Occipital lobe (tissue), 3 donors: ENCODE measurements at places on chromosomes 5 and 9.

DNA sequence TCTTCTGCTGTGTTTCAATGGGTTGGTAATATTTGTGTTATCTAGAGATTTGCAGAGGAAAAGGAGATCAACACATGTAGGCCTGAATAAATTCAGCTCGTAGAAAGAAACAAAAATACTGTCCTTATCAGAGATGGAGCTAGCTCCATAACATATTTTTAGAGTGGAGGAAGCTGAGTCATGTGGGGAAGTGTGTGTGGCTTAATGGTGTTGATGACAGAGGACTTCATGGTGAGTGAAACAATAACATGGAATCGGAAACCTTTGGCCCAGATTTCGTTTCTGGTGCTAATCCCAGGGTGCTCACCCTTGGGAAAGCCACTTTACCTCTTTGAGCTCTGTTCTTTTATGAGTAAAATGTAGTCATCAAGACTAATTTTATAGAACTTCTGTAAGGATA, 825.0 kb downstream of the TLR4 start:
- no peak for DNase-seq

DNA sequence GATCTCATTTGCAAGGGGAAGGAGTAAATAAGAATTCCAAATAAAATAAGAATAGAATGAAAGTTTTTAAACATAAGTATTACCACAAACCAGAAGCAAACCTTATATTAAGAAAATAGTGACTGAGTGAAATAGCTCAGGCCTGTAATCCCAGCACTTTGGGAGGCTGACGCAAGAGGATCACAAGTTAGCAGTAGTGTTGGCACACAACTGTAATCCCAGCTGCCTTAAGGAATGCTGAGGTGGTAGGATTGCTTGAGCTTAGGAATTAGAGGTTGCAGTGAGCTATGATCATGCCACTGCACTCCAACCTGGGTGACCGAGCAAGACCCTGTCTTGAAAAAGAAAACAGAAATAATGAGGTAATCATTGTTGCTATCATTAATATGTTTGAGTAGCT, 47.0 kb downstream of the APC start:
- DNase-seq: no peak

DNA sequence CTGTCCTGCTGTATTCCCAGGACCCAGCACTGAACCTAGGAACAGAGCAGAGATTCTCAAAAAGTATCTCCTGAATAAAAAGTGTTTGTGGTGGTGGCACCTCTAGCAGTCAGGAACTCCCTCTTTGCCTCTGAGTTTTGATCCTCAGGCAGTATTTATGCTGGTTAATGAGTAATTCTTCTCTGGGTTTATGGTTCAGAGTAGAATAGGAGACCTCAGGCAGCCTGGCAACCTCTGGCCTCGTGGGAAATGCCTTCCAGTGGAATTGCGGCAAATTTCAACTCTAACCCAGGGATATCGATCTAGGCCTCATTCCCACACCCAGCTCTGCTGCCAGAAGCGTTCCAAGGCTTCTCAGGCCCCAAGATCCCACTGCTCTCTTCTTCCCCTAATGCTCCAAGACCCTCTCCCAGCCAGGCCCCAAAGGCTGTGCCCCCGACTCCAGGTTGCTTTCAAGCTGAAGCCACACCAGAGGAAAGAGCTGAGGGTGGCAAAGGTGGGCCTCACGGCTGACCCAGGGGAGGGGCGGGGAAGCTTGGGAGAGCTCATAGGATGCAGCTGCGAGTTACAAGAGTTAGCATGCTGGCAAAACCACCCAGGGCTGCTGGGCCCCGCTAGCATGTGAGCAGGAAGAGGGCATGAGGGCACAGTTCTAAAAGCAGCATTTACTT, 10.9 kb upstream of the HDHD3 start:
- no peak for DNase-seq

DNA sequence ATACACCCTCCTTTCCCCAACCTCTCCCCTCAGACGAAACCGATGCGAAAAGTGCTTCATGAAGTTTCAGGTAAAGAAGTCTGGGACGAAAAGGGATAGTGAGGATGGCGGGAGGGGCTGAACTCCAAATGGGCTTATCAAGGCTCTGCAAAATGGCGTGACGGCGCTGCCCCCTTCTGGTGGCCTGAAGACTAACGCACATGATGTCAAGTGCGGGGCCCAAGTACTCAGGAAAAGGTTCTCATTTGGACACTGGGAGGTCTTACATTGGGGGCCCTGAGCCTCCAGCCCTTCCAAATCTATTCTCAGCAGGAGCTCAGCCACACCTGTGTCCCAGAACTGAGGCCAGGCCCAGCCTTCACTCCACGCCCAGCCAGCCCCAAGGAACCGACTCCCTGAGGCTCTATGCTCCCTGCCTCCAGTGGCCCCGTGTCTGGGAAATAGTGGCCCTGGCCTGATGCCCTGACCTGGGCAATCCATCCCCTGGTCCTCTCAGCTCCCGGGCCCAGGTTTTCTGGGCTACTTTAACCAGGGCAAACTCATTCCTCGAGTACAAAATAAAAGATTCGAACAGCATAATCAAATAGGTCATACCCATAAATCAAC, 119.9 kb downstream of the KCNIP1 start:
- no peak for DNase-seq

- DNase-seq: no peak
These were observed 565.0 kb downstream of the CETN3 start for GRCh38 chr5:89844548-89844947.

GRCh38 chr5:132003170-132003744, 8.2 kb downstream of the ACSL6 start:
- peak; percentile 86 for DNase-seq

DNA sequence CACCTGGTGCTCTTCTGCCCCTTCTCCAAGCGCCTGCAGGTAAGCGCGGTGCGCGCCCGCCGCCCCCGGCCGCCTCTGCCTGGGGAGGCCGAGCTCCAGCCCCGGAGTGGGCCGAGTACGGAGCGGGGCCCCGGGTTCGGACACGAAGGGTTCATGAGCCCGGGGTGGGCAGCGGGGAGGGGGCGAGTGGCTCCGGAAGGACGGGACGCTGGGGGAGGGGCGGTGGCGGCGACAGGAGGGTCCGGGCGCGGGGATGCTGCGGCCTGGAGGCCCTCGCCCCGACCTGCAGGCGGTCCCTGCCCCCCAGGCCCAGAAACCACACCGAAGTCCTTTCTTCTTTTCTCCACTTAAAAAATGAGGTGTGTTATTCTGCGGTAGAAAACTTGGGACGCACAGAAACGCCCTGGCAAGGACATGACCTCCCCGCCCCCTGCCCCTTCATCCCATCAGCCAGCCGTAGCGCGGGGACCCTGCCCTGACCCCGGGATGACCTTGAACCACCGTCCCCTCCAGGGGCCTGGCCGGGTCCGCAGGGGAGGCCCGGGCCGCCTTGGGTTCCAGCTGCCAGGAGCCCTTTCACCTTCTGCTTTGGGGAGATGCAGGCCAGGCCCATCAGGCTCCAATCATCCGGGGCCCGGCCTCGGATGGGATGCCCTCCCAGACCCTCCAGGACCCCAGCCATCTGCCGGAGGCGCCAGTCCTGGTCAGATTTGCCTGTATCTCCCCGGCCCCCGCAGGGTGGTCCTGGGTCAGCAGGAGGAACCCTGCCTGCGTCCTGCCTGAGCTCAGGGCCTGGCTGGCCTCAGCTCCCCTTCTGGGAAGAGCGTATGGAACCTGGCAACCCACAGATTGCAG, 545 bp downstream of the DIPK1B start:
- no peak for DNase-seq

DNA sequence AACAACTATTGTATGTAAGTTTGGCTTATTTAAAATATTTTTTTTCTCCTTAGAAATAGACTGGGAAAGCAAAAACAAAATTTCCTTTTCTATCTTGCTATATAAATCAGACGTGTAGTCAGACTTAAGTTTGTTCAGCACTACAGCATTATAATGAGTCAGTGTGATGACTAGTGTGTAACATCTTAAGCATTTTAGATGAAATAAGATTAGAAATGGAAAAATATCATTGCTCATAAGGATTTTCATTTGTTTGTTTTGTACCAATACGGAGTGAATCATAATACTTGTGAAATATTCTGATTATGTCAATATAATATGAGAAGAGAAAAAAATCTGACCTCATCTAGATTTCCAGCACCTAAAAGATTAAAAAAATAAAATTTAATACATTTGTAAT, 64.7 kb upstream of the RICTOR start:
- DNase-seq: no peak

GRCh38 chr5:57117596-57117995, 56.3 kb upstream of the GPBP1 start:
- DNase-seq: no peak

DNA sequence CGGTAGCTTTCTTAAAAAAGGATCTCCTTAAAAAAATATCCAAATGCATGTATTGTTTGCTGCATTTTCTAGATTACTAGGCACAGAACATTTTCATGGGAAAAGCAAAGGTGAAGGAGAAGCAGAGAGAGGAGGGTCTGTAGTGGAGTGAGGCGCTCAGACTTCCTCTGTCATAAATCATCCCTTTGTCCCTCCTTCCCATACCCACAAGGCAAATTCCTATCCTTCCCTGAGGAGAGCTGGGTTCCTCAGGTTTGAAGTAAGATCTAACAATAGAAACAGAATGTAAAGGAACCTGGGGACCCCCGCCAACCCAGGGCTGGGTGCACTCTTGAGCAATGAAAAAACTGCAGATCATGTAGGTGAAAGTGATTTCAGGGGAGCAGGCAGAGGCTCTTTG, 149.2 kb upstream of the ANKH start:
- DNase-seq: no peak

GRCh38 chr9:70131296-70131695, 87.6 kb downstream of the MAMDC2 start:
- no peak for DNase-seq

- DNase-seq: no peak
These were observed 50.3 kb upstream of the C5orf58 start for GRCh38 chr5:170182491-170182890.

GRCh38 chr9:15642369-15642962, 89.6 kb downstream of the CCDC171 start:
- DNase-seq: no peak
